Progenitor cell of endocrine pancreas (in vitro differentiated cells): ENCODE measurements at places on chromosomes 5 and 9. TPM values are rescaled to one million over a fixed set of nuclear protein-coding genes. Genes with fewer than 3 reads are reported as not detected.

The PKD2L2 gene
- not detected in 2 replicates for total RNA-seq

The CDH18 gene
- 1.9 and 3.1 TPM in 2 replicates for total RNA-seq

The TMEM161B gene
- total RNA-seq: 20.1 and 21.1 TPM in 2 replicates

The PCDHGA2 gene
- total RNA-seq: 0.72 and 1.1 TPM in 2 replicates

The GLDC gene
- total RNA-seq: 11.1 and 11.3 TPM in 2 replicates

The FGF1 gene
- not detected in 2 replicates for total RNA-seq

The CTSV gene
- 10.1 and 10.5 TPM in 2 replicates for total RNA-seq

The ZNF454 gene
- total RNA-seq: 0.36 and 0.62 TPM in 2 replicates

The AJM1 gene
- 5.1 and 5.8 TPM in 2 replicates for total RNA-seq

The ZNF883 gene
- total RNA-seq: 14.1 and 16.5 TPM in 2 replicates

The RNF183 gene
- total RNA-seq: 0.26 and 0.44 TPM in 2 replicates

The CD14 gene
- 0.36 TPM in 1 of 2 replicates, not detected in the other for total RNA-seq

The COL15A1 gene
- total RNA-seq: not detected in 2 replicates

The PCDHA10 gene
- 18.3 and 19.2 TPM in 2 replicates for total RNA-seq

The C9orf50 gene
- 0.27 and 0.43 TPM in 2 replicates for total RNA-seq

The PCDHGA5 gene
- 0.69 and 0.71 TPM in 2 replicates for total RNA-seq

The KIAA0825 gene
- total RNA-seq: 5.8 and 6.3 TPM in 2 replicates

The FOXD4L5 gene
- 0.24 and 0.29 TPM in 2 replicates for total RNA-seq

The ABO gene
- 9.3 and 10.3 TPM in 2 replicates for total RNA-seq

The ABLIM3 gene
- 0.27 and 0.48 TPM in 2 replicates for total RNA-seq

The ENTPD8 gene
- total RNA-seq: 2.7 and 3.2 TPM in 2 replicates

The PCDHAC1 gene
- 7.7 and 8.9 TPM in 2 replicates for total RNA-seq
